Stimulated activated CD4-positive, alpha-beta T cell treated with anti-CD3 and anti-CD28 coated beads, Interleukin-4, amount 100 ng/mL, for 48 hours (primary cell): ENCODE measurements at places on chromosomes 4 and X.

- peak; percentile 5 for DNase-seq
These were observed 126.7 kb upstream of the MBNL3 start for GRCh38 chrX:132615391-132616131.

GRCh38 chrX:154404625-154405192 lies 4.3 kb downstream of the DNASE1L1 start:
- DNase-seq, result no peak

DNA sequence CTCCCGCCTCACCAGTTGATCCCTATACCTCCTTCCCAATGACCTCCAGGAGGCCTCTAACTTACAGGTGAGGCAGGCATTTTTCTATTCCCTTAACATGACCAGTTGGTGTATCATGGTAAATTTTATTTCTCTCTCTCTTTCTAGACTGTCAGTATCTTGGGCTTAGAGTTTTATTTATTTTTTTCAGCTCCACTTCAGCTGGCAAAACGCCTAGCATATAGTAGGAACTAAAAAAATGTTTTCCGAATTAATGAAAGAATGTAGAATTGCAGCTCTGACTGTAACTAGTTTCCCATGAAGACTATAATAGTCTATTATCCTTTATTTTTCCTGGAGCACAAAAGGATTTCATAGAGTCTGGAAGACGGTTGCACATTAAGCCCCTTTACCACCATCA lies 84.8 kb downstream of the PDE5A start:
- DNase-seq, result no peak

GRCh38 chr4:85759388-85759787 lies 284.4 kb downstream of the ARHGAP24 start:
- no peak for DNase-seq

GRCh38 chrX:112368371-112368770 lies 285.8 kb upstream of the TRPC5 start:
- no peak for DNase-seq

GRCh38 chr4:54277691-54278090 lies 48.6 kb downstream of the PDGFRA start:
- no peak for DNase-seq

- DNase-seq, result no peak
These were observed 10.2 kb upstream of the INTU start for GRCh38 chr4:127622621-127622920.

- DNase-seq, result no peak
These were observed 2311.2 kb downstream of the PCDH7 start for GRCh38 chr4:33031328-33031727.

GRCh38 chr4:122542411-122543236 lies 78.2 kb downstream of the IL21 start:
- DNase-seq, result no peak

GRCh38 chrX:120457766-120458180 lies 11.3 kb downstream of the LAMP2 start:
- DNase-seq, result no peak

DNA sequence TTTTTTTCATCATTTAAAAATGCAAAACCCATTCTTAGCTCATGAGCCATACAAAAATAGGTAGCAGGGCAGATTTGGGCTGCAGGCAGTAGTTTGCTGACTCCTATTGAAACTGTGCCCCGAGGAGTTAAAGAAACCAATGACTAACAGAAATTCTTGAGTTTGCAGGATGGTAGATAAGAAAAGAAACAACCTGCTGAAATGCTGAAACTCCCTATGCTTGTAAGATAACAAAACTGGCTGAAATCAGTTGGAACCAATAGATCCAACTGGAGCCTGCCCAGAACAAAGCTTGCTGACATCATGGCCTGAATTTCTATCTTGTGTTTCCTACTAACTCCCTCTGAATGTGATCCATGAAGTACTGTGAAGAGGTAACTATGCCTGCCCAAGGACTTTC lies 68.6 kb downstream of the ANOS1 start:
- DNase-seq, result no peak

DNA sequence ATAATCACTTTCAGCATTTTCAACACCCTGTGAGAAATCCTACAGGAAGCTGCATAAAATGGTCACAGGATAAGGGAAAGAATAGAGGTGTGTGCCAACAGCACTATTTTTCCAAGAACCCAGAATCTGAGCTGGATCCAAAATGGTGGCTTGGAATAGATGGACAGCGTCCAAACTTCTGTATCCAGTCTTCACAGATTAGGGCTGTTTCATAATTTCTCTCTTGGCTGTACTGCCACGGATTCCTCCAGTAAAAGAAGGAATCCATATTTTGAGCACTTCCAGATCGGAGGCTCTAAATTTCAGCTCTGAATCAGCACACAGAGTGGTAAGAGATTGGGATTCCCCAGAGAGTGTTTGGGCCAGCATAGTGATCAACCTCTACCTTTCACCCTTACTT lies 12.2 kb downstream of the MAOB start:
- DNase-seq, result no peak

- no peak for DNase-seq
These were observed 207.4 kb upstream of the MAOA start for GRCh38 chrX:43448688-43449087.

DNA sequence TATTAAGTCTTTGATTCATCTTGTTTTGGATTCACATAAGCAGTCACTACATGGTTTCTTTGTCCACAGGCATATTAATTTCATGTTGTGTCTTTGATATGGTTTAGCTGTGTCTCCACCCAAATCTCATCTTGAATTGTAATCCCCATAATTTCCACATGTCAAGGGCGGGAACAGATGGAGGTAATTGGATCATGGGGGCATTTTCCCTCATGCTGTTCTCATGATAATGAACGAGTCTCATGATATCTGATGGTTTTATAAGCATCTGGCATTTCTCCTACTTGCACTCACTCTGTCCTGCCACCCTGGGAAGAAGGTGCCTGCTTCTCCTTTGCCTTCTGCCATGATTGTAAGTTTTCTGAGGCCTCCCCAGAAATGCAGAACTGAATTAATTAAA lies 1811.2 kb upstream of the PCDH10 start:
- no peak for DNase-seq

- no peak for DNase-seq
These were observed 55.4 kb upstream of the GRPR start for GRCh38 chrX:16067886-16068515.

DNA sequence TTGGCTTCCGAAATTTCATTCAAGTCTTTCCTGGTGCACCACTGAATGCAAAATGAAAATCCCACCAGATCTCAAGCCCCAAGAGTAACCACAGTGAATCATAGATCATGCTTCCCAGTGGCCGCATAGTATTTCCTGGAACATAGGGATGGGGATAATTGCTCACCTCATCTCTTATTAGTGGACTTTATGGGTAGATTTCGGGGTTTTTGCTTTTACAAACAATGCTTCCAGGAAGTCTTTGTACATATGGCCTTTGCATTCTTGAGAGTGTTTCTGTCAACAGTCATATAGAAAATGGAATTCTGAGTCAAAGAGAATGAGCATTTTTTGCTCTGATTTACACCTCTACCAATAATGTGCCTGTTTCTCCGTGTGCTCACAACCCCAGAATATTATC lies 53.4 kb downstream of the PPEF2 start:
- DNase-seq, result no peak

DNA sequence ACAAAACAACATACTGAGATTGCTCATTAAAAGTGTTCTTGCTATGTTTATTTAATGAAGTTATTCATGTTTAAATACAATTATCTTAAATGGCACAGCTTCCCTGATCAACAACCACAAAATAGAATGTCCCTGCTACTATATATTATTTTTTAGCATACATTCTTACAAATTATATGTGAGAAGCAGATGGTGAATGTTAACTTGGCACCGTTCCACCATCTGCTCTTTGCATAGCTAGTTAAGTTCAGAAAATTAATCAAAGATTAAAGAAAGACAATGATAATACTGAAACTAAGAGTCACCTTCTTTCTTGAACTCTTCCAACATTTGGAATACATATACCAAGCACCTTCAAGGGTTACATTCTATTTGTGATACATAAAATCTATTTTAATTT lies 94.2 kb downstream of the PPP3CA start:
- DNase-seq, result no peak

GRCh38 chr4:36081185-36081584 lies 163.1 kb downstream of the ARAP2 start:
- DNase-seq, result no peak

GRCh38 chr4:25903900-25904747 lies 9.9 kb upstream of the SMIM20 start:
- DNase-seq, result no peak

DNA sequence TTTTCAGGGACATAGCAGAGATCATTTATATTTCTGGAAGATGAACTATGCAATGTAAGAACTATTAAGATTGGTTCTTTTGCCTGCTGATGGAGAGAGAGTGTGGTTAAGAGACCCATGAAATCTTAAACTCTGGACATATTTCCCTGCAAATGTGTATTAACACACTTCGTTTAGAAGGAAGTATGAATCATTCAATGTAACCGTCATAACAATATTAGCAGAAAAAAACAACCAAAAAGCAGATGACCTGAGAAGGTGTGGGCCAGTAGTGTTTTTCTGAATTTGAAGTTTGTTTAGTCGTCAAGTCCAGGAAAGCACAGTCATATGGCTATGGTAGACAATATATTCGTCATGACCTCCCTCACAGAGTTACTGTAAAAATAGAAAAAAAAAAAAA lies 2.5 kb upstream of the TMPRSS11D start:
- no peak for DNase-seq

DNA sequence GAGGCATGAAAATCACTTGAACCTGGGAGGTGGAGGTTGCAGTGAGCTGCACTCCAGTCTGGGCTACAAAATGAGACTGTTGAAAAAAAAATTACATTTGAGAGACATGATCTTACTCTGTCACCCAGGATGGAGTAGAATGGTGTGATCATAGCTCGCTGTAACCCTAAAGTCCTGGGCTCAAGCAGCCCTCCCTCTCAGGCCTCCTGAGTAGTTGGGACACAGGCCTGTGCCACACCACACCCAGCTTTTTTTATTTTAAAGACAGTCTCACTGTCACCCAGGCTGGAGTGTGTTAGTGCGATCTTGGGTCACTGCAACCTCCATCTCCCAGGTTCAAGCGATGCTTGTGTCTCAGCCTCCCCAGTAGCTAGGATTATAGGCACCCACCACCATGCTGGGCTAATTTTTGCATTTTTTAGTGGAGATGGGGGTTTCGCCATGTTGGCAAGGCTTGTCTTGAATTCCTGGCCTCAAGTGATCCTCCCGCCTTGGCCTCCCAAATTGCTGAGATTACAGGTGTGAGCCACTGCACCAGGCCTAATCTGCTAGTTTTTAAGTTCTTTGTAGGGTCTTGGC lies 6.1 kb downstream of the RPS3A start:
- DNase-seq, result no peak

- no peak for DNase-seq
These were observed 213.1 kb downstream of the DCTD start for GRCh38 chr4:182704077-182704476.

DNA sequence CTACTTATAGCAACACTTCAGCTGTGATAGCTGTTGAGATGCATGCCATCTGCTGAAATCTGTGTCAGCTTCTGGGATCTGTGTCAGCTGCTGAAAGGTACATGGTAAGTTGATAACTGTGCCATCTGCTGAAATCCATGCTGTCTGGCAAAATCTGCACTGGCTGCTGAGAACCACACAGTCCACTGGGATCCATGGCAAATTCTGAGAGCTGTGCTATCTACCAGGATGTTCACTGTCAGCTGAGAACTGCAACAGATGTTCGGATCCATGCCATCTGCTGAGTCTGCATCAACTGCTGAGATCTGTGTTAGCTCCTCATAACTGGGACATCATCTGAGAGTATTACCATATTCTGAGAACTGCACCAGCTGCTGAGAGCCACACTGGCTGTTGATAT lies 430.5 kb upstream of the POU3F4 start:
- no peak for DNase-seq

GRCh38 chr4:99414401-99414800 lies 20.7 kb downstream of the ADH7 start:
- DNase-seq, result no peak

- no peak for DNase-seq
These were observed 513.0 kb downstream of the FSTL5 start for GRCh38 chr4:161650812-161651211.

DNA sequence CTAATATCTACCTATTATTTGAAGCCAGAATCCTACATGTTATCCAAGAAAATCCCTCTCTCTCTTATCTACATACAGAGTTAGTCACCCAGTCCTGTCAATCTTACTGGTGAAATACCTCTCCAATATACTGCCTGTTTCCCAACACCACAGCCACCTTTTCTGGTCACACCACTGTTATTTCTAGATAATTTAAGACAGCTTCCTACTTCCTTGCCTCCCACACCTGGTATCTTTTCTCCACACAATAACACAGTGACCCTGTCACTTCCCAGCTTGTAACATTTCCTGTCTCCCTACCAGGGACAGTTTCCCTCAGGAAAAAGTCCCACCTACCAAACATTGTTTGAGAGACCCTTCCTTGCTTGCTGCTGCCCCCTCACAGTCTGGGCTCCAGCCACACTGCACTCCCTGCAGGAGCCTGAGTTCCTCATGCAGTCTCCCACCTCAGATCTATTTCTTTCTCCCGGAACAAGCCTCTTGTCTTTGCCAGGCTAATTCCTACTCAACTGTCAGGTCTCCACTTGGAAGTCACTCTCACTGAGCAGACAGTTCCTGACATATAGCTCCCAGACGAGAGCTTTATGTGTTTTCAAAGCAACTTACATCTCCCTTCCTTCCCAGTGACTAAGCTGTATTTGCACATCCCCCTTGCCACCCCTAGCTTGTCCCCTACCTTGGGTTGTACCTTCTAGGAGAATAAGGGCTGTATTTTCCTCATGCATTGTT lies 73.6 kb upstream of the QRFPR start:
- no peak for DNase-seq

DNA sequence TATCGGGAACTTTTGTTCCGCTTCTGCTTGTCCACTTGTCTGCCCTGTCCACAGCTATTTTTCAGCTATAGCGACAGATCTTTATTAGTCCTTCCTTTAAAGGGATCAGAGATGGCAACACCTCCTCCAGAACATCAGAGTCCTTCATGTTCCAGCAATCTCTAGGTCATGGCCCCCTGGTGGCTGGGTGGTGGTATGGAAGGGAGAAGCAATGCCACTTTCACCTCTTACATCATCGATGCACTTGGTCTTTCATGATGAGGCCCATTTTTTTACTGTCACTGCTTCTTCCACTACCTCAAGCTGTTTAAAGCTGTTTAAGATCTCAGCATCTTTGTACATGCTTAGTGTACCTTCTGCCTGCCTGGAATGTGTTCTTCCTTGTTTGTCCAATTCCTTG lies 106.7 kb downstream of the ARHGAP6 start:
- DNase-seq, result peak; percentile 14

DNA sequence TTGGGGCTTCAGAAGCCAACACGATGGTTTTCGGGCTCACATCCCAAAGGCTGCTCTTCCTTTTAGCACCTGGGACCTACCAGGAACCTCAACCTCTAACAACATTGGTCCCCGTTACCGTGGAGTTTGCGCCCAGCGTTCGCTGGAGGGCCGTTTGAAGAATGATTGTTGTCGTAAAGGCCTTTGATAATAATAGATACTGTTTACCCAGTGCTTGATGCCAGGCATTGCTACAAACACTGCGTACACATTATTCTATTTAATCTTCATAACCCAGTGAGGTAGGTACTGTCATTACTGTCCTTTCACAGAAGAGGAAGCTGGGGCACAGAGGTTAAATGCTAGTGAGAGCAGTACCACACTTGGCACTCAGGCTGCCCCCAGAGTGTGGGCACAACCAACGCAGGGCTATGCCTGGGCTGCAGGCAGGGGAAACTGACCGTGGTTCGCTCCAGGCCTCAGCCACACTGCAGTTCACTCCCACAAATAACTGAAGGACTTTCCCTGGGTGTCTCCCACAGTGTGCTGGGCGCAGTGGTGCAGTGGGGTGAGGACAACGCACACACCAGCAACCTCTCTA lies 1.0 kb upstream of the ACSL1 start:
- DNase-seq, result no peak
